ENCODE measurements at places on chromosomes 16 and 17.

DNA sequence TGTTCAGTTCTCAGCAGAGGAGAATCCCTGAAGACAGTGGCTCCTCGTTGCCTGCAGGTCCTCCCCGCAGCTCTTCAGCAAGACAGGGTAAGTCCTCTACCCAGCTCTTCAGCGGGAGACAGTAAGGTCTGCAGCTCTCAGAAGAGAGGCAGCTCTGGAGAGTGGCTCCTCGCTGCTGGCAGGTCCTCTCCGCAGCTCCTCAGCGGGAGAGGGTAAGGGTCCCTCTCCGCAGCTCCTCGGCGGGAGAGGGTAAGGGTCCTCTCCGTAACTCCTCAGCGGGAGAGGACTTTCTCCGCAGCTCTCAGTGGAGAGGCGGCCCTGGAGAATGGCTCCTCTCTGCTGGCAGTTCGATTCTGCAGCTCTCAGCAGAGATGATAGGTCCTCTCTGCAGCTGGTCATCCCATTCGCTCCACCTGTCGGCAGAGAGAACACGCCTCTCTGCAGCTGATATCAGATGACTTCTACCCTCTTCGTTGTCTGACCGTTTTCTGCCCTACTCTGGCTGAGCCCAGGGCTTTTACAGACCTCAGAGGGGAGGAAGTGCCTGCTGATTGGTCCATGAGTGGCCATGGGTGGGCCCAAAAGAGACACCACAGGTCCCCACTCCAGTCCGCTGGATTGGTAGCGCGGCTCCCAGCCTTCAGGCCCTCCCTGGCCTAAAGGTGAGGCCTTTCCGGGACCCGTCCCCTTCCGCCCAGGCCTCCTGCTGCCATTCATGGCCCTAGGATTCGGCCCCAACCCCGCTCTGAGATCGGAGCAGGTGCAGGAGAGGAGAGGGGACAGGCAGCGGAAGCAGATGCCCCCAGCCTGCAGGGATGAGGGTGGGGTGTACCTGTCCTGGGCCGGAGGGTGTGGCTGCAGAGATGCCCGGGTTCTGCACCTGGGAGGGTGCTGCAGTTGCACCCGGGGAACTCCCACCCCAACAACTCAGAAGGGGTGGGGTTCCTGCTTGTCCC, 11.9 kb upstream of the SHCBP1 start:
- no peak for DNase-seq

DNA sequence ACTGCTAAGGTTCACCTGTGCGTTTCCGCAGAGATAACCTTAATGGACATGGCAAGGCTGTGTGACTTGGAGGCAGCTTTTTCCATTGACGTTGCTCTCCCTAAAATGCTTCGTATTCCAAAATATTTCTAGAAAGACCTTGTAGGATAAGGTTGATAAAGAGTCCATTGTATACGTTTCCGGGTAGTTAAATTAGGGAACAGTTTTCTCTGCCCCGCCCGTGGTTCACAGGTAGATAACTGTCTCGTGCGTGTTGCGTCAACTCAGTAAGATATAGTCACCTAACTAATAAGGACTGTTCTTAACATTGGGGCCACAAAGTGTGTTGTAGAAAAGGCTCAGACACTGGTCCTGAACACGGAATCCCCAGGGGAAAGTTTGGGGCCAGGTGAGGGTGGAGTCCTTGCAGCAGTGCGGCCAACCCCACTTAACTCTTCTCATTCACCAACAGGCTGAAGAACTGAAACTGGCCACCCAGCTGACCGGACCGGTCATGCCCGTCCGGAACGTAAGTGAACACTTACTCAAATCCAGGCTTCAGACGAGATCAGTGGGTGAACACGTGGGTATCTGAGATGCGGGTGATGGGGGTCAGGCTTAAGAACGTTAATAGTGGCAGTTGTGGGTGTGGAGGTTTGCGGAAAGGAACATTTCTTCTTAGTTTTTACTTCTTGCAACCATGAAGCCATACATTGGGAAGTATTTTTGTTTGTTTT, 1.6 kb downstream of the RPL13 start:
- no peak for DNase-seq

- DNase-seq = no peak
Observed at GRCh38 chr17:29571486-29571882, 3.0 kb downstream of the TP53I13 start.

GRCh38 chr17:40112718-40113109, 9.1 kb upstream of the MSL1 start:
- no peak for DNase-seq

DNA sequence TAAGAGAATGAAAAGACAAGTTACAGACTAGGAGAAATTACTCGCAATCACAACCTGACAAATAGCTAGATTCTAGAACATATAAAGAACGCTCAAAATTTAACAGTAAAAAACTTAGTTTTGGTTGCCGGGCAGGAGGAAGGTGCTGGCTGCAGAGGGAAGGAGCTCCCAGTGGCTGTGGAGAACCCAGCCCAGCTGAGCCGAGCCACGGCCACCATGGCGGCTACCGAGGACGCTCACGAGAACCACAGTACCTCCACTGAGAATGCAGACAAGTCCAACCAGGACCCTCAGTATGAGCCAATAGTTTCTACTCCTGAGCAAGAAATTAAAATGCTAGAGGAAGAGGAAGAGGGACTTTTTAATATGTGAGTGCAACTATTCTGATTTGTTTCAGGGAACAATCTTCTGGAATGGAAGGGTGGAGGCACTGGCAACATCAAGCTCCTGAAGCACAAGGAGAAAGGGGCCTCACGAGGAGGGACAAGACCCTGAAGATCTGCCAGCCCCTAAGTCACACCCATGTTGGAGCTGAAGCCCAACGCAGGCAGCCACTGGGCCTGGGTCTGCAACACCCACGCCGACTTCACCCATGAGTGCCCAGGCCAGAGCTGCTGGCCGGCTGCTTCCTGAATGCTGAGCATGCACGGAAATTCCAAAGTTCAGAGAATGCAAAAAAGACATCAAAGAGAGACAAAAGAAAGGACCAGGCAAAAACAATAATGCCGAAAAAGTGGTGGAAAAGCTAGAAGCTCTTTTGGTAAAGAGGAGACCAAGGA, 55.0 kb downstream of the DNAH17 start:
- no peak for DNase-seq

DNA sequence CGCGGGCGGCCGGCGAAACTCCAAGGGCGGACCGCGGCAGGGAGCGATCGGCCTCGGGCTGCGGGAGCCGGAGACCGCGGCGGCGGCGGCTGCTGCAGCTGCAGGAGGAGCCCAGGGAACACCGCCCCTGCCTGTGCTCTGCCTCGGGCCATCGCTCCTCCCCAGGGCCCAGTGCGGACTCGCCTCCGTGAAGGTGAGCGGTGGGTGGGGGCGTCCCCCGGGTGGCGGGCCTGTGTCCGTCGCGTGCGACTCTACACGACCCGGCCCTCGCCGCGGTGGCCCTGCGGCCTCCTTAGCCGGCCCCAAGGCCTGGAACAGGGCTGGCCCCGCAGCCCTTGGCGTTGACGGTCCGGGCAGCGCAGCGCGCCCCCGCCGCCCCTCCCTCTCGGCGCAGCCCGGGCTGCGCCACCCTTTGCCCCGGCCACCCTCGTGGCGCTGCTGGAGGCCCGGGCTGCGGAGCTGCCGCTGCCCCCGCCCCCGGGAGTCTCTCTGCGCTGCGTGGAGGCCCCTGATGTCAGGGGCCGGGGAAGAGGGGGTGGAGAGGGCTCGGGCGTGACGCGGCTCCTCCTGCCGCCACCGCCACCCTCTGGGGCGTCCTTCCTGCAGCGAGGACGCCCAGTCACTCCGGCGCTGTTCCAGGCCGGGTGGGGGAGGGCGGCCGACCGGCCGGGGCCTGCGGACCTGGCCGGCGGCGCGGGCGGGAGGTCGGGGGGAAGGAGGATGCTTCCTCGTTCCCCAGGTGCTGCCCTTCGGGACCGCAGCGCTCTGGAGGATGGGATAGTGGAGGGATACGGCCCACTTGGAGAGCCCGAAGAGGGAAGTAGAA, 485 bp downstream of the DYNLL2 start:
- peak; percentile 66 for DNase-seq

GRCh38 chr16:66099306-66099705, 267.2 kb upstream of the CDH5 start:
- DNase-seq = no peak

GRCh38 chr17:30472238-30472890, 4.8 kb upstream of the GOSR1 start:
- DNase-seq = no peak

GRCh38 chr17:70040336-70040735, 34.7 kb upstream of the KCNJ16 start:
- no peak for DNase-seq

DNA sequence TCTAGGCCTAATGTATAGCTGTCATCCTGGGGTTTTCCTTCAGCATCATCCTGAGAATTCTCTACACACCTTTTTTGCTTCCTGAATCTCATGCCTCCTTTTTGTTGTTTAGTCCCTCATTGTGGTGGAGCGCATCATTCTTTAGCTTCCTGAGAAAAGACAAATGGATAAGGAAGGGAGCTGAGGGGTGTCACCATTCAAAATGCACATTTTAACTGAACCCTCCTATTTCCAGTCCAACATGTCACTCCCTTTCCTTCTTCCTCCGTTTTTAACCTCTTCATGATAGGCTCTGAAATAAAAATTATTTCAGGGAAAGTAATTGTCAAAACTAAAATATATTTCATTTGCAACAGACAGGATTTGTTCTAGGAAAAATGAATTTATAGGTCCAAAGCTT, 39.7 kb upstream of the GNAO1 start:
- DNase-seq = no peak

DNA sequence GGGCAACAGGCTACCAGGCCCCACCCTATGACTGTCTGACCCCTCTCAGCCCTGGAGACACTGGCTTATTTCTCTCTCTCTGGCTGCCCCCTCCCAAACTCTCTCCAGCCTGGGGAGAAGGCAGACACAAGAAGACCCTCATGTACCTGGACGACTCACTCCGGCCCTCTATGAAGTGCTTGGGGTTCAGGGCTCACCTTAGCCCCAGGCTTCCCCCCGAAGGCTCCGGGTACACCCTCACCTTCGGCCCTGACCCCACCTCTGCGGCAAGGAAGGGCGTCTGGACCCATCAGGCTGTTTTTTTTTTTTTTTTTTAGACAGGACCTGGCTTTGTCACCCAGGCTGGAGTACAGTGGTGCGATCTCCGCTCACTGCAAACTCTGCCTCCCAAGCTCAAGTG, 906 bp upstream of the CARMIL2 start:
- DNase-seq = no peak

DNA sequence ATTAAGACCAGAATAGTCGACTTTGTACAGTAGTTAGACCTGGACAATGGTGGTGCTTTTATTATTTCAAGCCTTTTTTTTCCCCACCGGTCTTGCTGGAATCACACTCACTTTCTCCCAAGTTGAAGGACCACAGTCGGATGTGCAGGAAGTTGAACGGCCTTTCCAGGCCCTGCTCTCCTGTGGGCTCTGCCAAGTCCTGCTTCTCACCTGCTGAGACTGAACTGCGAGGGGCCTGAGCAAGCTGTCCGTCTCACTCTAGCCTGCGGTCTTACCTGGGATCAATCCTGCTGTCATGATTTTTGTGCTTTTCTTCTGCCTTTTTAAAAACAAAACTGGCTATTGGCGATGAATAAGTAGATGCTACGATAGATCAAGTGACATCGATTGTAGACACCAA, 1.3 kb downstream of the TLCD3A start:
- no peak for DNase-seq

- DNase-seq = no peak
Observed at GRCh38 chr16:81106826-81107503, 10.8 kb upstream of the GCSH start.

DNA sequence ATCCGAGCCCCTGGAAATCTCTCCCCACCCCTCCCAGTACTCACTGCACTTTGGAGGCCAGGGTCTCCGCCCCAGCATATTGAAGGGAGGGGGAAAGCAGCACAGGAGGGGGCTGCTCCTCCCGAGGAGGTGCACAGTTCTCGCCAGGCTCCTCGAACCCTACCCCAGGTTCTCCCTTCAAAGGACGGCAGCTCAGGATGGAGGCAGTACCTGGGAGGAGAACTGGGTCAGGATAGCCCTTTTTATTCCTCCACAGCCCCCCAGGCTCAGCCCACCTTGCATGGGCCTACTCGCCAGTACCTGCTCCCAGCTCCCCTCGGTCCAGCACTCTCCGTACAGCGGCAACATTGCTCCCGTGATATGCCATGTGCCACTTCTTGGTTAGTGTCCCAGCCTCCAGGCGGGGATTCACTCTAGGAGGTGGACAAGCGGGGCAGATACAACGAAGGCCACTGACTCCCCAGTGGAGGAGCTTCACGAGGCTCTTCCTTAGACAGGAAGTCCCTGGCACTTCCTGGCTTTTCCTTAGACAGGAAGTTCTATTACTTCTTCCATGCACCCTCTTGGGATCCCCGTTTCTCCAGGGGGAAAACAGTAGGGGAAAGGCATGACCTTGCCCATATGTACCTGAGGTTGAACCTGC, 2.1 kb upstream of the GPS2 start:
- DNase-seq = no peak

DNA sequence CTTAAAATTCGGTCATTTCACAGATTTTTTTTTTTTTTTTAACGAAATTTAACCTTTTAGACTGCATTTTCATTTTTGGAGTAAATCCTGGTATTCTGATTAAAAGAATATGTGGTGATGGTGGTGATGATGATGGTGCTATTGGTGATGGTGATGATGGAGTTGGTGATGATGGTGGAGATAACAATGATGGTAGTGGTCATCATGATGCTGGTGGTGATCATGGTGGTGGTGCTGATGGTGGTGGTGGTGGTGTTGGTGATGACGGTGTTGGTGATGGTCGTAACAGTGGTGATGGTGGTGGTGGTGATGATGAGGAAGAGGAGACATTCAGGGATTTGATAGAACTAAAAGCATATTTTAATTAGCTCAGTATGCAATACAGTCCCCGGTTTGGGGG, 84.0 kb downstream of the TNRC6C start:
- no peak for DNase-seq

DNA sequence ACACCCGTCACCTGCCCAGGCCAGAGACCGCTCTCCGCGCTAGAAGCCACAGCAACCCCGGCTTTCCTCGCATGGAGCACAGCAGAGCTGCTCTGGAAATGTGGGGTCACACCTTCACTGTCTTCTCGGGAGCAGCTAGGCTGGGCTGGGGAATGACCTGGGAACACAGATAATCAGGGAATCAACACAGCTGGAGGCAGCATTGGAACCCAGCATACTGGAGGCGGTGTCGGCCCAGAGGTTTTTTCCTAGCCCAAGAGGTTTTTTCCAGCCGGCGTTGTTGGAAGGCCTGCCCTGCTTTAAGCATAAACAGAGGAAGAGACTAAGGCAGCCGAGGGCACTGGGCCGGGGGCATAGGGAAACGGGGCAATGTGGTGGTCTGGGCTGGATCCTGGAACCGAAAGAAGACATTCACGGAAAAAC, 791 bp upstream of the PLD6 start:
- DNase-seq = no peak

All from activated CD4-positive, alpha-beta T cell treated with anti-CD3 and anti-CD28 coated beads, Interleukin-2, amount 10 ng/mL, durations not matched to agents 7 days and 5 days (primary cell).